ENCODE measurements at places on chromosomes 6 and 20. TPM values are rescaled to one million over a fixed set of nuclear protein-coding genes. Genes with fewer than 3 reads are reported as not detected.

DNA sequence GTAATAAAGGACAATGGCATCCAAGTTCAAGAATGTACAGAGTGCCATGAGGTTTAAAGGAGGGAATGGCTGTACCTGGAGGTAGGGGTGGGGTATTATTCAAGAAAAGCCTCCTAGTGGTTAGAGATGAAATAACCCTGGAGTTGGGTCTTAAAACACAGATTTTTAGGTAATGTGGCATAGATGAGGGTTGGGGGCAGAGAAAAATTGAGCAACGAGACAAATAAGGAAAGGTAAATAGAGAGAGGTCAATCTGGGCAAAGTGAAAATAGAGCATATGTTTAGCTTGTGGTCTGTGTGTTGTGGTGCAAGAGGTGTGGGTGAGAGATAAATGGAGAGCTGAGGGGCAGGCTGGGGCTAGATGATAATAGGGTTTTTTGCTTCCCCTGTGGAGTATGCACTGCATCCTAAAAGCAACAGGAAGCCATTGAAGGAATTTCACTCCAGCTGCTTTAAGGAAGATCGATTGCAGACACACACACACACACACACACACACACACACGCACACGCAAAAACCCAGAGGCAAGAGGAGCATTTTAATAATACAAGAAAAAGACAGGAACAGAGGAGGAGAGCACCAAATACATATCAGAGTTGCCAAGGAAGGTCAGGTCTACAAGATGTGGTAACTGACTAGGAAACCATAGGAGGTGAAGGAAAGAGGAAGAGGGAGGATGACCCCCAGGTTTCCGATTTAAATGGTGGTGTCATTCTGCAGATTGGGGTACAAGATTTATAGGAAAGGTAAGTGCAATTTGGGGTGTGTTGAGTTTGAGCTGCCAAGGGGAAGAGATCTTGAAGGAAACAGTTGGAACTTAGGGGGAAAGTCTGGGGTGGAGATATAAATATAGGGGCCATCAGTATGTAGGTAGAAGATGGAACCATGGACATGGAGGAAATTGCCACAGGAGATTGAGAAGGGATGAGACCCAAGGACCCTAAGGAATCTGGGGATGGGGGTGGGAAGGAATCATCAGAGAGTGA, 31.3 kb upstream of the ADGRF1 start:
- ATAC-seq: no peak

DNA sequence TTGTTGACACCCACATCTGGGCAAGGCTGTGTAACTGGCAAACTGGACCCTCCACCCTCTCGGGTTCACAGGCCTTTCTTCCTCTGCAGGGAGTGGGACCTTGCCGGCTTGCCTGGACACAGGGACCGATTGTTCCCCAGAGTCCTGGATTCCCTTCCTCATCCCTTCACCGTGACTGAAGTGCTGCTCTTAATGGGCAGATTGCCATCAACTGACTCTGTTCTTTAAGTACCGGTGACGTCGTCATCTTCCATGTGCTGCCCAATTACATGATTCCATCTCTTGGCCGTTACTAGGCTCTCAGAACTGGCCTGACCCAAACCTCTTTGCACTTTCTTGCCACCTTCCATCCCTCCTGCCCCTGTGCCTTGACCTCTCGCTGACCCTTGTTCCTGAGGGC, 85.4 kb downstream of the EYA4 start:
- no peak for ATAC-seq

Gene DDR1
- total RNA-seq: 220 TPM

DNA sequence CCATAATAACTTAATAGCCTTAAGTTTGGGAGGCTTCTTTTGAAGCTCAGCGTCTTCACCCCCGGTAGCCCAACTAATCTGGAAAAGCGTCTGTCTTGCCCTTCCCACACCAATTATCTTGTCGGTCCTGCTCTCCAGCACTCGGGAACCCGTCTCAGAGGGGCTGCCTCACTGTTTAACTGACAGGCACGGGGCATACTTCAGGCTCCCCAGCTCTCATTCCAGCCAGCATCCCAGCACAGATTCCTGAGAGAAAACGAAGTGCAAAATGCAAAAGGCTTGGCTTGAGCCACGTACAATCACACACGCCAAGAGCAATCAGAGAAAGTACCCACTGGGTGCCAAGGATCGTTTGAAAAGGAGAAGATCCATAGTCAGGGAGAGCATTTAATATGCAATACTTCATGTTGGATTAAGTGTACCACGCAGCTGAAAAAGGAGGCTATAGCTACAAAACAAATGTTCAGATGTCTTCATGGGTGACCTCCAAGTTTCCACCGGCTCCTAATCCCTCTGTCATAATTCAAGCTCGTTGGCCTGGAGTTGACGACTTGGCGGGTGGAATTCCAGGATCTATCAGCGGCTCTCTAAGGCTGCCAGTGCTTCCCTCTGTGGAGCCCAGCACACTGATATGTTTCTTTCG, 53.7 kb upstream of the STX16 start:
- ATAC-seq: no peak

DNA sequence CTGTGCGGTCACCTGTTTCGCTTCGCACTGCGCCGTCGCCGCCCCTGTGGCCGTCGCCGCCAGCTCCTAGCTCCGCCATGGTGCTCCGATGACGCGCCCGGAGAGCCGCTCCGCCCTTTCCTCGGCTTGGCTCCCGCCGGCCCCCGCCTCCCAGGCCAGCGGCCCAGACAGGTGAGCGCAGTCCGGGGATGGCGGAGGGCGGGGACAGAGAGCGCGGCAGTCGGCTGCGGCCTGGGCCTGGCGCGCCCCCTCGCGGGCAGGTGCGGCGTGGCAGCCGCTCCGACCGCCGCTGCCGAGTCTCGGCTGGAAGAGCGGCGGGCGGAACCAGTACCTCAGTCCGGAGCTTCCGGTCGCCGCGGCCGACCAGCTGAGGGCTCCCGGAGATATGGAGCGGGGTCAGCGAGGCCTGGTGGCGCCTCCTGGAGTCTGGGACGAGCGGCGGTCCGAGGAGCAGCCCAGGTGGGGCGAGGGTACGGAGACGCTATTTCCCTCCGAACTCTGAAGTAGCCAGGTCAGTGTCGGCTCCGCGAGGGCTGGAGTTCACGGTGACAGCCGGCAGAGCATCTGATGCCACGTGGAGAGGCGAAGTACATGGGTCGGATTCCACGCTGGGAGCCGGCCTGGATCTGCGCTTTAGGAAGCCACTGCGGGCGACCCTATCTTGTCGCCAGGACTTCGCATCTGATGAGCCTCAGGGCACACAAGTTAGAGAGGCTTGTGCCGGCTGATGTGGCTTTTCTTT, at the start of gene MAP7:
Gene MAP7, minus strand, starts transcription at position 93 of the 742 bp plus-strand sequence. Its CDS starts 14 bp downstream, at position 79.
- peak; percentile 99 for ATAC-seq

Gene PPP1R14C
- 36.0 TPM for total RNA-seq

Gene MICAL1
- total RNA-seq: 7.4 TPM

DNA sequence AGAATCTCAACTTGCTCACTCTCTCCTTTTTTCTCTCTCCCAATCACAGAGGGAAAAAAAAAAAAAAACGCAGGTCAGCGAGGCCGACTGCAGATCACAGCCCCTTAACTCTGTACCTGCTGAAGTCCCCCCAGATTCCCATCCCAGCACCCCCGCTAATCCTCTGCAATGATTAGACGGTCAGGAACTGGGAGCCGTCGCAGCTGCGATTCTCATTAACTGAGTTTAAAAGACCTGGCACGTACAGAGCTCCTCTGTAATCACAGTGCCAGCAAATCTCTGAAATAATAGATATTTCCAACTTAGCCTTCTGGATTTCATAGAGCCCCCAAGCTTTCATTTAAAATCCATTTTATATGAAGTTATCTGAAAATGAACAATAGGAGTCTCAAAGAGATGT, 84.4 kb downstream of the ANKRD60 start:
- no peak for ATAC-seq

Gene BEND6
- 0.16 TPM for total RNA-seq

GRCh38 chr6:90080876-90081481, 186.7 kb downstream of the GJA10 start:
- peak; percentile 27 for ATAC-seq

- no peak for ATAC-seq
Measured at GRCh38 chr6:82957868-82958245, 107.8 kb downstream of the UBE3D start.

DNA sequence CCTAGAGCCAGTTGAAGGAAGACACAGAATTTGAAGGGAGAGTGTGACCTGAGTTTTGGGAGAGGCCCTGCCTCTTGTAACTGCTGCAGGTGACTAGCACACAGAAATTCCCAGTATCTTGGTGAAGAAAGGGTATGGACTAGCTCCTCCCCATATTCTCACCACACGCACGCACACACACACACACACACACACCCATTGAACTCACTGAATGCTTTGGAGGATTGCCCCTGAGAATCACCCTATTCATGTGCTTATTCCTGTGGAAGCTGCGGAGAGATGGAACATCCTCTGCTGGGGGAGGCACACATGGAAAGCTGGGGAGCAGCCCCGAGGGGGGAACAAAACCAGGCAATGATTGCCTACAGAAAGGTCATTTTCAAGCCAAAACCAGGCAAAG, 6.2 kb upstream of the LMBRD1 start:
- no peak for ATAC-seq

- ATAC-seq: no peak
Measured at GRCh38 chr6:101528801-101529200, 135.3 kb downstream of the GRIK2 start.

DNA sequence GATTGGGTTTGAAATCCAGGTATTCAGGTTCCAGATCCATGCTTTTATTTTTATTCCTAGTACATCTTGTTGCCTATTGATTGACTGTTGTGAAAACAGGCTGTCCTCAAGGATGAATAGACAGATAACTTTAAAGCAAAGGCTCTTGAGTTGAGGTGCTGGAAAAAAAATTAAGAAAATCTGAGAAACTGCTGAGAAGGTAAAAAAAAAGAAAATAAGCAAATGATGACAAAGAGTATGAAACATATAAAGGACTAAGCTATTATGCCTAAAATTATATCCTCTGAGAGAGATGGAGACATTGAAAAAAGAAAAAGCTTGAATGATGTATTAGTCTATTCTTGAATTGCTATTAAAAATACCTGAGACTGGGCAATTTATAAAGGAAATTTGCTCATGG, 392.3 kb upstream of the RGS17 start:
- ATAC-seq: no peak

- no peak for ATAC-seq
Measured at GRCh38 chr6:16832721-16833120, 71.5 kb upstream of the ATXN1 start.

DNA sequence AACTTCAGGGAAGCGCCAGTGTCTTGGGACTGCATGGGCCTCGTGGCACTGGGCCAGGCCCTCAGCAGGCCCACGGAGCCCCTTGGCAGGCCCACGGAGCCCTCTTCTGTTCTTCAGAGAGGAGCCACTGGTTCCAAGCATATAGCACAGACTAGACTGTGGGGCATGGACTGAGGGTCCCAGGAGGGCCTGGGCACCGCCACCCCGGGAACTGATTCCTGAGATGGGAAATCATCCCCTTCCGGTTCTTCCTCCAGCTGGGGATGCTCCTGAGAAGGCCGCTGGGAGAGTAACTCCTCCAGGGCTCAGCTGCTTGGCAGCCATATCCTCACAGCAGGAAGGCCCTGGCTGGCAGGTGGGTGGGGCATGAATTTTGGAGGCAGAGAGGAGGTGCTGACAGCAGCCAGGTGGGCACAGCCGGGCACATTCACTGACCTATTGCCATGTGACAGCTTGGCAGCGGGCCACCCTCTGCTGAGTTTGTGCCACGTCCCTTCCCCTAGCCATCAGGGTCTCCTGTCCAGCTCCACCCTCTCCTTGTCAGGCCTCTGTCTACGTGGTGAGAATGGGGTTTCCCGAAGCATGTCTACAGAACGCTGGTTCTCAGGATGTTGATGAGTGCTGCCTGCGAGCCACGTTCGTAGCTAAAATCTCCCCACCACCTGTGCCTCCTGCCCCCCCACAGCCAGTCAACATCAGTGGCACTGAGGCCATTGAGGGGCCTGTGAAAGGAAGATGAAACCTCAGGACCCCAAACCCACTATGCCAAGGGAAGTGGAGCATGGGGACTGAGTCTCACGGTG, 152.1 kb downstream of the TAF4 start:
- ATAC-seq: no peak

- ATAC-seq: no peak
Measured at GRCh38 chr6:147131532-147132128, 72.6 kb upstream of the STXBP5 start.

- ATAC-seq: no peak
Measured at GRCh38 chr6:156408655-156409054, 368.5 kb upstream of the ARID1B start.

DNA sequence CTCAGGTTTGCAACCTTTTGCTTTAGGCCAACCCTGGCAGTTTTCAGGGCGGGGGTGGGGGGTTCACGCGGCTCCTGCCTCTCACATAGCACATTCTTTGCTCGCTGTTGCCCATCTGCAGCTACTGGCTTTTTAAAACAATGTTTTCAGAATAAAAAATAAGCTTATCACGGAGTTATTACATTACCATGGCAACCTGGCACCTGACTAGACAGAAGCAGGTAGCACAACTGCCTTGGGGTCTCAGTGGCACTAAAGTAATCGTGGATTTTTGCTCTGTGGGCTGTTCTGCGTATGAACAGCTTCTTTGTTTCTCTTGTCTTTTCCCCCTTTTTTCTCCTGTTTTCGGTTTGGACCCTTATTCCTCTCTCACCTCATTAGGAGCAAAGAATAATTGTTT, 9.1 kb upstream of the MANBAL start:
- ATAC-seq: no peak

DNA sequence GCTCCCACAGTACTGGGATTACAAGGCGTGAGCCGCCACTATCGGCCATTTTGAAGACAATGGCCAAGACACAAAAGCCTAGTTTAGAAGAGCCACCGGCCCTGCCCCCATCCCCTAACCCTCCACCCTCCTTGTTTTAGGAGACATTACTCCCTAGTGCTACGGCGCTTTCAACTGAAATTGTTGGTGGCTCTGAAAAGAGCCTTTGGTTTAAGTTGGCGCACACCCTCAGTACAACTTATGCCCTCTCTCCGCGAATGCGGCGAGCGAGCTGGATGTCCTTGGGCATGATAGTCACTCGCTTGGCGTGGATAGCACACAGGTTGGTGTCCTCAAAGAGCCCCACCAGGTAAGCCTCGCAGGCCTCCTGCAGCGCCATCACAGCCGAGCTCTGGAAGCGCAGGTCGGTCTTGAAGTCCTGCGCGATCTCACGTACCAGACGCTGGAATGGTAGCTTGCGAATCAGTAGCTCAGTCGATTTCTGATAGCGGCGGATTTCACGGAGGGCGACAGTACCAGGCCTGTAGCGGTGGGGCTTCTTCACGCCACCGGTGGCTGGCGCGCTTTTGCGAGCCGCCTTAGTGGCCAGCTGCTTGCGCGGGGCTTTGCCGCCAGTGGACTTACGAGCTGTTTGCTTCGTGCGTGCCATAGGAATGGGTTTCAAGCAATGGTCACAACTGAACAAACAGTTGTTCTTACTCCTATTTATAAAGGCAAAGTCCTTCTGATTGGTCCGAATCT, 114.9 kb upstream of the BTN3A2 start:
- ATAC-seq: peak; percentile 73

GRCh38 chr6:46367354-46368168, 123.7 kb downstream of the RCAN2 start:
- no peak for ATAC-seq

DNA sequence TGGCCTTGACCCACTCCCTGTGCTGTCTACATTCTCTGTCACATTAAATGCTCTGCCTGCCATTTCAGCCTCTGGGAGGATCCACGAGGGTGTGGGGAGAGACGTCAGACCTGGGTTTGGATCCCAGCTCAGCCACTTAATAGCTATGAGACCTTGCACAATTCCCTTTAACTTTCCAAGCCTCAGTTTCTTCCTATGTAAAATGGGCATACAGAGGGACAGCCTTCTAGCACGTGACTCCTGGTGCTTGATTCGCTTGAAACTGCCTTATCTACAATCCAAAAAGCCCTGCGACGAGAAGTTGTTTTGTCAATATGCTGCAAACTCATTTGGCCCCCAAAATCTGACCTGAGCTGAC, 40.0 kb downstream of the TOX2 start:
- ATAC-seq: no peak
